Activated T-helper 2 cell treated with anti-CD3 and anti-CD28 coated beads, Interferon-gamma antibody, Interleukin-2, Interleukin-4, amounts not matched to agents 10 μg/mL and 5 μg/mL and 100 μg/mL, durations not matched to agents 14 hours and 24 hours and 36 hours (primary cell): ENCODE measurements at places on chromosomes 12 and 14.
A peak's percentile ranks its signal among the peaks of the same experiment; 100 is the strongest.

- DNase-seq = peak; percentile 35
- no peaks in the 10 kb centered on the region for H3K36me3 ChIP-seq
- peaks cover 1% of the 10 kb centered on the region for H3K4me1 ChIP-seq
- H3K4me3 ChIP-seq = peak within 1 kb of the TSS; percentile 74
Measured at GRCh38 chr14:96038920-96039632, at the start of gene C14orf132. C14orf132 (plus strand) TSS chr14:96039362; CDS start chr14:96039501, 139 bp downstream.

- H3K27ac ChIP-seq = no peak overlapping the region
- H3K4me1 ChIP-seq = peaks cover 4% of the 10 kb centered on the region
- no peak overlapping the region for H3K4me3 ChIP-seq
- no peaks in the 10 kb centered on the region for H3K36me3 ChIP-seq
- DNase-seq = no peak
Measured at GRCh38 chr12:2450553-2450952, 344.2 kb upstream of the FKBP4 start.

GRCh38 chr12:12531194-12531593, 31.5 kb downstream of the DUSP16 start:
- no peak overlapping the region for H3K27ac ChIP-seq
- no peaks in the 10 kb centered on the region for H3K27me3 ChIP-seq
- H3K4me3 ChIP-seq = no peak overlapping the region
- no peak for DNase-seq
- H3K4me1 ChIP-seq = peaks cover 54% of the 10 kb centered on the region

- no peaks in the 10 kb centered on the region for H3K27me3 ChIP-seq
- H3K4me3 ChIP-seq = no peak overlapping the region
- no peak overlapping the region for H3K27ac ChIP-seq
- no peaks in the 10 kb centered on the region for H3K36me3 ChIP-seq
- no peak for DNase-seq
- peaks cover 11% of the 10 kb centered on the region for H3K4me1 ChIP-seq
Measured at GRCh38 chr12:38771871-38772270, 133.5 kb downstream of the CPNE8 start.

GRCh38 chr12:69698769-69699540, at the start of gene BEST3:
BEST3 (minus strand) TSS chr12:69699303; CDS start chr12:69697798, 1,505 bp downstream.
- DNase-seq = no peak
- no peak within 1 kb of the TSS for H3K4me3 ChIP-seq
- H3K36me3 ChIP-seq = no peaks in the 10 kb centered on the region
- H3K4me1 ChIP-seq = no peaks in the 10 kb centered on the region
- peaks cover 20% of the 10 kb centered on the region for H3K27me3 ChIP-seq

DNA sequence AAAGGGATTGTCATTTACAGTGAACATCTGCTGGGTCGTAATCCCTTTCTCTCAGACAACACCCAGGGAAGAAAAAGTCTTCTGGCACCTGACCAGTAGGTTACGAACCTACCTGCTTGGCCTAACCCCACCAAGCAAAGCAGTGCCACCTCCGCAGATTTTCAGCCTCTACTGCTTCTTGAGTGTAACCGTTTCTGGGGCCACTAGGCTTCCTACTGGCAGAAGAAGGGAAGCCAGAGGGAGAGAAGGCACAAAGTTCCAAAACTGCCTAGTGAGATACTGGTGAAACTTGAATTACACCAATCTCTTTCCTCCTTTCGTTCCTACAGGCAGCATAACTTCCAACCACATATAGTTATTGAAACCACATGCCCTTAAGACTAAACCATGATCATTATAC, 383.6 kb downstream of the BCAT1 start:
- peaks cover 17% of the 10 kb centered on the region for H3K4me1 ChIP-seq
- no peak for DNase-seq
- no peak overlapping the region for H3K4me3 ChIP-seq
- no peak overlapping the region for H3K27ac ChIP-seq
- H3K36me3 ChIP-seq = no peaks in the 10 kb centered on the region

DNA sequence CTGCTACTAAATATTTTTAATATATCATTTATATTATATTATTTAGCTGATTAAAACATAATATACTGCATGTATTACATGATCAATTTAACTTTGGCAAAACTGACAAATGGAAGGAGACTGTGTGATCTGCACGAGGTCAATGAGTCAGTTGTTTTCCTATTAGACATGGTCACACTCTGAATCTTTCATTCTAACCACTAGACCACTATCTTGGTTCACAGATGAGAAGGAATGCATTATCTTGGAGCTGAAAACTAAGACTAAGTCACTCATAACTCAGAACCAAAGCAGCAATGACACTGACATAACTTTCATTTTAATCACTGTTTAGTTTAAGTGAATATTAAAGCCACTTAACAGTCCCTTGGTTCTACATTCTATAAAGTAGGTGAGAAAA, 37.4 kb downstream of the GNPTAB start:
- peaks cover 59% of the 10 kb centered on the region for H3K4me1 ChIP-seq
- peak overlapping the region; percentile 46 for H3K27ac ChIP-seq
- peaks cover 62% of the 10 kb centered on the region for H3K36me3 ChIP-seq
- no peaks in the 10 kb centered on the region for H3K27me3 ChIP-seq
- DNase-seq = no peak

DNA sequence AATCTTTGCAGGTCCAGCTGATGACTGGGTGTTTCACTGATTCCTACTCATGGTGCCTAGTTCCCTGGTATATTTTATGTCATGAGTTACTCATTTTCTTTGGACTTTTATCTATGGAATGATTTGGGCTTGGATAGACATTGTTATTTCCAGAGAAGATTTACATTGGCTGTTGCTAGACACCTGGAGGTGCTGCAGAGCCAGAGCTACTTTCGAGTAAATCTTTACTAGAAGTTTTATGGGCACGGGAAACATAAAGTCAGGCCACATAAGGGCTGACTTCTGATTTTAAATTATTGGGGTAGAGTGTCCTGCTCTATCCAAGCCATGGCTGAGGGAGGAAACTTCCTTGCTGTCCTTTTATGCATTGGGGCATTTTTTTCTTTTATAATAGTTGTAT, 175.9 kb upstream of the ABCD2 start:
- H3K4me1 ChIP-seq = no peaks in the 10 kb centered on the region
- H3K4me3 ChIP-seq = no peak overlapping the region
- no peaks in the 10 kb centered on the region for H3K36me3 ChIP-seq

GRCh38 chr14:65954942-65955341, 531.2 kb upstream of the CCDC196 start:
- no peak overlapping the region for H3K27ac ChIP-seq
- DNase-seq = no peak
- no peak overlapping the region for H3K4me3 ChIP-seq

GRCh38 chr12:130428116-130428515, 90.4 kb downstream of the PIWIL1 start:
- no peak overlapping the region for H3K4me3 ChIP-seq
- DNase-seq = no peak
- H3K4me1 ChIP-seq = no peaks in the 10 kb centered on the region
- no peak overlapping the region for H3K27ac ChIP-seq
- no peaks in the 10 kb centered on the region for H3K36me3 ChIP-seq
- H3K27me3 ChIP-seq = no peaks in the 10 kb centered on the region

GRCh38 chr14:88707088-88707487, 85.7 kb downstream of the EML5 start:
- H3K27me3 ChIP-seq = no peaks in the 10 kb centered on the region
- no peaks in the 10 kb centered on the region for H3K4me1 ChIP-seq
- no peaks in the 10 kb centered on the region for H3K36me3 ChIP-seq
- no peak overlapping the region for H3K27ac ChIP-seq

DNA sequence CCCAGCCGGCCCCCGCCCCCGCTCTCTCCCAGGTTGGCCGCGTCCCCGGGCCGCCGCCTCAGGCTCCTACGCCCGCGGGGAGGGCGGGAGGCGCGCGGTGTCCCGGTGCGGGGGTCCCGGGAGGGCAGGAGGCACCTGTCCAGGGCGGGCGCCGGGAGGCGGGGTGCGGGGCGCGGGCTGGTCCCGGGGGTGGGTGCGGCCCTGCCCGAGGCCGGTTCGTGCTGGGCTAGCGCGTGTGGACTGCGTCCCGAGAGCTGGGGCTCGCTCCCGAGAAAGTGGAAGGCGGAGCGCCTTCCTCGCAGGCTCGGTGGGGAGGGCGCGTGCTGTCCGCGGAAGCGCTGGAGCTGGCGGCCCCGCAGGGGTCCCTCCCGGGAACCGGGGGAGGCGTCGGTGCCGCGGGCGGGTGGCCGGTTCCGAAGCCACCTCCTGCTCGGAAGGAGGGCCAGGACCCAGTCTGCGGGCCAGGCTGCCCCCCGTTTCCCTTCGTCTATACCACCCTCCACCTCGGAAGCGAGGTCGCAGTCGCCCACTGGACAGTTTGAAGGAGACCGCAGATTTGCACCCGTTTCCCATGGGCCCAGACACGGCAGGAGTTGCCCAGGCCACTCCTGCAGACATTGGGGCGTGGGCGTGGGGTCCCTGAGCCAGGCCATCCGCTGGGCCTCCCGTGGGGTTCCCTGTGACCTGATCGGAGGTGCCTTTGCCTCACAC, 636 bp downstream of the ZFYVE21 start:
- H3K27me3 ChIP-seq = no peaks in the 10 kb centered on the region
- peaks cover 18% of the 10 kb centered on the region for H3K36me3 ChIP-seq
- peak; percentile 20 for DNase-seq
- peak overlapping the region; percentile 83 for H3K4me3 ChIP-seq

GRCh38 chr14:102778338-102779083, 1.3 kb downstream of the TRAF3 start:
- peak overlapping the region; percentile 83 for H3K27ac ChIP-seq
- H3K4me3 ChIP-seq = peak overlapping the region; percentile 86
- peaks cover 37% of the 10 kb centered on the region for H3K36me3 ChIP-seq

DNA sequence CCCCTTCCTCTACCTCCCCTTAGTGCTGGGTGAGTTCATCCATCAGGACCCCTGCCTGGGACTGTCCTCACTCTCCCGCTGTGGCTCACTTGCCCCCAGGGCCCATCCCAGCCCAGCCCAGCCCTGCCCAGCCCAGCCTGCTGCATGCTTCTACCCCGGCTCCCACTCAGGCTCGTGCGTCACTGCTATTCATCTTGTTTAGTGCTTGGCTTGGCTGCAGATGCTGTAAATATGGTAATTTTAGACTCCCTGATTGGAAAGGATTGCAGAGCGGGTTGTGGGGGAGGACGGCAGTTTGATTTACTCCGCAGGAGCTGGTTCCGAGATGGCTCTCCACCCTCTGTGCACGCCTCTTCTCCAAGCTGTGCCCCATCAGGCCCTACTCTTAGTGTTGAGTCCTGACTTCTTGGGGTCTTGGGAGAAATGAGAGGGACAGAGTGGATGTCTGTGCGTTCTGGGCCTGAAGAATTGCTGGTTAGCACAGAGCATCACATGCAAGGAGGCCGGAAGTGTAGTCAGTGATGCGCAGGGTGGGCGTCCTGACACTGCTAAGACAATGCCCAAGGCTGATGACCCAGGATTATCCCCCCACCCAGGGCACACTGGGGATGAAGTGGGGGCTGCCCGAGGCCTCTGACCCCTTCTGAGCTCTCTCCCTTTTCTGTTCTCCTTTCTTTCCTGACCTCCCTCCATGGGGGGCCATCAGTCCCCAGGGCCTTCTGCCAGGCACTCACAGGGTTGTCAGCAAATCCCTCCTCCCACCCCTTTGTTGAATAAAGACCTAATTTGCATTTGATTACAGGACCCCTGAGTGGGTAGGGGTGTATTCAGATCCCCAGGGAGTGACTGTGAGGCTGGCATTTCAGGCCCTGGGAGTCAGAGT, 244.4 kb downstream of the ZFP36L1 start:
- no peak overlapping the region for H3K27ac ChIP-seq
- H3K4me1 ChIP-seq = peaks cover 6% of the 10 kb centered on the region
- DNase-seq = no peak
- H3K4me3 ChIP-seq = no peak overlapping the region
- no peaks in the 10 kb centered on the region for H3K36me3 ChIP-seq
- no peaks in the 10 kb centered on the region for H3K27me3 ChIP-seq

- no peak overlapping the region for H3K4me3 ChIP-seq
- DNase-seq = no peak
- peaks cover 23% of the 10 kb centered on the region for H3K36me3 ChIP-seq
- H3K27me3 ChIP-seq = no peaks in the 10 kb centered on the region
- no peak overlapping the region for H3K27ac ChIP-seq
- peaks cover 4% of the 10 kb centered on the region for H3K4me1 ChIP-seq
Measured at GRCh38 chr12:105018012-105018411, 31.9 kb downstream of the NOPCHAP1 start.

DNA sequence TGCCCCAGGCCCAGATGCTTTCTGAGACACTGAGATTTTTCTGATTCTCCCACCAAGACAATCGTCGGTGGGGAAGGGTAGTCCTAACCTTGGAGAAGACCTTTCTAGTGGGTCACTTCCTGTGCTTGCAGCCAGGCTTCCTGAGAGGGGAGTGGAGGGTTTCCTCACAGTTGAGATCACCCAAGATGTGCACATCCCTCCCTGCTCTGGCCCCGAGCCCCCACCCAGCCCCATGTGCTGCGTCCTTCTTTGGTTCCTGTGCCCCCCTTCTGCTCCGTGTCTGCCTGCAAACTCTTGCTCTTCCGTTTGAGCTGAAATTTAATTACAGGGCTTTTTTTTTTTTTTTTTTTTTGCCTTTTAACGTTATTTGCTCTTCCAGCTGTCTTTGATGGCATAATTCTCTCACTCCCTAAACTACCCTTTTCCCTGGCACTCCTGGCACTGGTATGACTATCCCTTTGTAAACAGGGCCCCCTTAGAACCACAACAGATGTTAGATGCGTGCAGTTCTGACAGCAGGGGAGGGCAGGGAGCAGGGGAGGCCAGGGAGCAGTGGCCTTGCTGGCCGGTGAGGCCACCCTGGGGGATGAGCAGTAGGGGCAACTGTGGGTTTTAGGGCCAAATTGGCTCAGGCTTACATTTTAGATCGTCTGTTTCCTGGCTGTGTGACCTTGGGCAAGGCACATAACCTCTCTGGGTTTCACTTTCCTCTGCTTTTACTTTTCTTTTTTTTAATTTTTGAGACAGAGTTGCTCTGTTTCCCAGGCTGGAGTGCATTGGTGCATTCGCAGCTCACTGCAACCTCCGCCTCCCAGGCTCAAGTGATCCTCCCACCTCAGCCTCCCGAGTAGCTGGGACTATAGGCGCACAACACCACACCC, 144.5 kb downstream of the PHETA1 start:
- H3K27me3 ChIP-seq = no peaks in the 10 kb centered on the region
- no peaks in the 10 kb centered on the region for H3K4me1 ChIP-seq
- H3K4me3 ChIP-seq = no peak overlapping the region
- H3K27ac ChIP-seq = no peak overlapping the region
- H3K36me3 ChIP-seq = no peaks in the 10 kb centered on the region
- no peak for DNase-seq

- H3K27ac ChIP-seq = no peak overlapping the region
- H3K4me1 ChIP-seq = peaks cover 14% of the 10 kb centered on the region
- DNase-seq = no peak
Measured at GRCh38 chr14:104758981-104759969, 6.3 kb downstream of the SIVA1 start.

- H3K4me1 ChIP-seq = peaks cover 6% of the 10 kb centered on the region
- H3K4me3 ChIP-seq = no peak overlapping the region
- peaks cover 13% of the 10 kb centered on the region for H3K36me3 ChIP-seq
- no peak for DNase-seq
- no peak overlapping the region for H3K27ac ChIP-seq
Measured at GRCh38 chr14:59332727-59333126, 132.5 kb downstream of the GPR135 start.

GRCh38 chr14:49189375-49189774, 396.8 kb downstream of the RPS29 start:
- no peaks in the 10 kb centered on the region for H3K4me1 ChIP-seq
- H3K27me3 ChIP-seq = no peaks in the 10 kb centered on the region
- no peak overlapping the region for H3K27ac ChIP-seq
- H3K36me3 ChIP-seq = no peaks in the 10 kb centered on the region
- H3K4me3 ChIP-seq = no peak overlapping the region
- no peak for DNase-seq

- no peak for DNase-seq
- no peak overlapping the region for H3K4me3 ChIP-seq
- peaks cover 7% of the 10 kb centered on the region for H3K4me1 ChIP-seq
Measured at GRCh38 chr12:10366875-10367274, 23.0 kb downstream of the KLRK1 start.
